Activated CD8-positive, alpha-beta memory T cell treated with anti-CD3 and anti-CD28 coated beads for 48 hours (primary cell): ENCODE measurements at places on chromosomes 2 and 18.

DNA sequence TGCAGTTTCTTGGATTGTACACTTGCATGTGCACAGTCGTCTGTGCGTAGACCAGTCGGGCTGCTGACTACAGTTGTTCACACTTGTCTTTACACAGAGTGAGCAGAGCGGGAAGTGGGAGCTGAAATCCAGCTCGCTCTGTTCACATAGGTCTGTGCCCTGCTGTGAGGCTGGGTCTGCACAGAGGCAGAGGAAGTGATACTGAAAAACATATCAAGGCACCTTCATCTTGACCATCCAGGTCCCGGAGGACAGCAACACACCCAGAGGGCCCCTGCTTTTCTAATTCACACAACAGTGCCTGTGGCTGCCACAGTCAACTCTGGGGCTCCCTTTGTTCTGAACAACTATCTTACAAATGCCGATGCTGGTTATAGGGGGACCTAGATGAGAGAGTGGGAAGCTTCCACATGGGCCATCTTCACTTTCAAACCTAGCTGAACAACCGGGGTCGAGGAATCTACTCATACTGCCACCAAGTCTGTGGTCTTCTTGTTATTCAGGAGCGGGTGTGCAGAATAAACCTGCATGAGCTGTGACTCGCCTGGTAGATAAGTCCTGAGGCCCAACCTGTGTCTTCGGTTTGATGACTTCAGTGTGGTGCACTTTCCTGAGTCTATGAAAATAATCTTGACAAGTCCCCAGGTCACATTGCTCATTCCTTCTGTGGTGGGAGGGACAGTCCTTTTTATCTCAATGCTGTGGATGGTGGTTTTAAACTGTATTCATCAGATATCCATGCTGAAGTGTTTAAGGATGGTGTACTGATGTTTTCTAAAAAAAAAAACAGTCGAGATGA is 3.5 kb upstream of the ADNP2 start:
- DNase-seq, result no peak

DNA sequence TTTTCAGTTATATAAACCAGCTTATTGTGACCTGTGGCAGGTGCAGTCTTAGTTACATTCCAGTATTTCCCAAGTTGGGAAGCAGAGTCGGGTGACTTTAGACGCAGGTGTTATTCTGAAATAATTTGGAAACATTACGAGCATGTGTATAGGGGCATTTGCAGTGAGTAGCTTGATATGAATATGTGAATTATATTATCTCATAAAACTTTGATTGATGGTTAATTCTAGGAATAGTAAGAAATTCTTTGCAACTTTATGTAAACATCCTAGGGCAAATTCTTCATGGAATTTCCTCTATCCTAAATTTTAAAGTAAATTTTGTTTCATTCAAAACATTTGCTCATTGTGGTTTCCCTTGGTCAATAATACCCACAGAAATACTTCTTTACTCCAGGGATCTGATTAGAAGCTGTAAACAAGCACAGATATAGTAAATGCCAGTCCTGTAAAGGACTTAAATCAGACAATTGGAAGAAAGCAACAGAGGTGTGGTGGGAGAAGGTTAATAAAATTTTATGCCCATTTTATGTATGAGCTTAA is 580.6 kb upstream of the CDH2 start:
- DNase-seq, result no peak

GRCh38 chr2:155662224-155662623 is 670.3 kb downstream of the NR4A2 start:
- DNase-seq, result no peak

DNA sequence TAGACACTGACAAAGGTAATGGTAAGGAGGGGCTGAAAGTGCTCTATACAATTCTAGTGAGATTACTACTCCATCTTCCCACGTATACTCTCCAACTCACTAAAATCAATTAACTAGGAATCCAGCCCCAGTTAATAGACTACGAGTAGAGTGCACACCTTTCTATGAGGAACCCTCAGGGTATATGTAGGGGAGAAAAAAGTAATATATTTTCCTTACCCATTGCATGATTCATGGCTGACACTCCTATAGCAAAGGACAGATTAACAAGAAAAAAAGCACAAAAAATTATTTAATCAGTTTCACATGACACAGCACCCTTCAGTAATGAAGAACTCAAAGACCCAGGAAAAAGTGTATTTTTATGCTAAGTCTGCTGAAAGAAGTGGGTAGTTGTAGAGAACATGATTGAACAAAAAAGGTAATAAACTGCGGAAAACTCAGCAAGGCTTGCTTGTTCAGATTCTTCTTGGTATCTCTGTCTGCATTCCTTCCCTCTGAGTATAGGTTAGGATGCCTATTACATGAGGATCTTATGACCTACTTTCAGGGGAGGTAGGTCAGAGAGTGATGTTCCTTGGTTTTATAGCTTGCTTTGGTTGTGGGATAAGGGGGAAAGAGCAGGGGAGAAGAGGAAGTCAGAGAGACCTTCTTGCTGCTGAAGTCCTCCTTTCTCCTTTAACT is 342.0 kb upstream of the DLGAP1 start:
- no peak for DNase-seq
